ENCODE measurements at places on chromosomes 11 and 22.

- DNase-seq: peak; percentile 54
Observed at GRCh38 chr11:79346021-79346420, 94.8 kb downstream of the TENM4 start.

GRCh38 chr22:43802897-43803495 is 9.1 kb downstream of the EFCAB6 start:
- no peak for DNase-seq

GRCh38 chr11:129528296-129528695 is 152.6 kb downstream of the BARX2 start:
- DNase-seq: no peak

- DNase-seq: no peak
Observed at GRCh38 chr11:111347002-111347722, 31.9 kb downstream of the POU2AF1 start.

DNA sequence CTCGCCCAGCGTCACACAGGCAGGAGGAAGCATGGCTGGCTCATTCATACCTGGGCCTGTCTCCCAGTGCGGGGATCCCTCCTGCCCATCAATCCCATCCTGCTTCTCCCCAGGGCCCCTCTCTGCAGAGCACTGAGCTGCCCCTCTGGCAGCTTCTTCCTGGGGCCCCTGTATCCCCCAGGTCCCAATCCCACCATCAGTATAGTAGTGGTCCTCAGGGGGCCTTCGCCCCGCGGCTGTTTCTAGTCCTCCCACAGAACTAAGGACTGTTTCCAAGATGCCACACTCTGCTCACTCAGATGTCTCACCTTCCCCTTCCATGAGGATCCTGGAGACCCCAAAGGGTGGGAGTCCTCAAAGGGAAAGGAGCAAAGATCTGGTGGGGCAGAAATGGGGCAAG is 97.6 kb downstream of the PDE2A start:
- DNase-seq: no peak

GRCh38 chr22:50016988-50017700 is 4.6 kb upstream of the IL17REL start:
- DNase-seq: no peak

GRCh38 chr11:62680825-62681240 is 2.0 kb upstream of the UBXN1 start:
- peak; percentile 71 for DNase-seq

GRCh38 chr11:111878385-111878848 is 548 bp downstream of the FDXACB1 start:
- peak; percentile 76 for DNase-seq

DNA sequence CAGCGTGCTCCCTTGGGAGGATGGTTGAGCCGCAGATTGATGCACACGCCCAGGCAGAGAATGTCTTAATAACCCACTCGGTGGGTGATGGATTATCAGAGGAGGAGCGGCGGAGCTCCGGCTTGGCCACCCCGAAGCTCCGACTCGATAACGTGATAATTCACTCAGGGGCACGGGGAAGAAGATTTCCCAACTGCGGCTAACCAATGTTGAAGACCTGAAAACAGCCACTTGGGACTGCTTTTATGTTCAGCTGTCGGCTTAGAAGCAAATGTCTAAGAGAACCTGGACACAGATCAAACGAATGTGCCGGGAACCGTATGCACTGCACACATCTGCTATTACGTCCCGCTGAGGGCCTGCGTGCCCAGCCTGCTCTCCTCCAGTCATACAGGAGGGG is 206.8 kb upstream of the CADM1 start:
- DNase-seq: peak; percentile 85

DNA sequence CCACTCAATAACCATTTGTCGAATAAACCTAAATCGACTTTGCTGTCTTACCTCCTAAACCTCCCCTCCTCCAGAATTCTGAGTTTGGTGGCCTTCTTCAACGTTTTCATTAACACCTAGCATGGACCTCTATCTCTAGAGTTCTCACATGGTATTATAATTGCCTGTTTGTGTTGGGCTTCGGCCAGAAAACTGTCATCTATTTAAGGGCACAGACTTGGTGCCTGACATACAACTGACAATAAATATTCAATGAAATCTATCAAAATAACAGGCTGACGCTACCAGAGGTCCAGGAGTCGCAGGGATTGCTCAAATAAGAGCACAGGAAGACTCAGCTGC is 687 bp downstream of the ALKBH8 start:
- no peak for DNase-seq

DNA sequence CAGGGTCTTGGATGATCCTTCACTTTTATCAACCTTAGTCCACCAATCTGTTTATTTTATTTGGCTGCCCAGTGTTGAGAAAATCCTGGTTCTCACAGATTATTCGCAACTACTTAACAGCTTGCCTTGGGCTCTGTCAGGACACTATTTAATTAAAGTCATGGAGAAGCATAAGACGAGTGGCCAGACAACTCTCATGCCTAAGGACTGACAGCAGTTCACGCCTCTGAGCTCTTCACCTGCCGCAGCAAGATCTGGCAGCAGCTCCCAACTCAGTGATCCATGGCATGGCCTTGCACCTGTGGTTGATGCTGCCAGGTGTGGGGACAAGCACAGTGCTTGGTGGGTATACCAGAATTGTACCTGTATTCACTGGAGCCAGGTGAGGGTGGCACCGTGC is 37.8 kb downstream of the HIRA start:
- DNase-seq: peak; percentile 12

DNA sequence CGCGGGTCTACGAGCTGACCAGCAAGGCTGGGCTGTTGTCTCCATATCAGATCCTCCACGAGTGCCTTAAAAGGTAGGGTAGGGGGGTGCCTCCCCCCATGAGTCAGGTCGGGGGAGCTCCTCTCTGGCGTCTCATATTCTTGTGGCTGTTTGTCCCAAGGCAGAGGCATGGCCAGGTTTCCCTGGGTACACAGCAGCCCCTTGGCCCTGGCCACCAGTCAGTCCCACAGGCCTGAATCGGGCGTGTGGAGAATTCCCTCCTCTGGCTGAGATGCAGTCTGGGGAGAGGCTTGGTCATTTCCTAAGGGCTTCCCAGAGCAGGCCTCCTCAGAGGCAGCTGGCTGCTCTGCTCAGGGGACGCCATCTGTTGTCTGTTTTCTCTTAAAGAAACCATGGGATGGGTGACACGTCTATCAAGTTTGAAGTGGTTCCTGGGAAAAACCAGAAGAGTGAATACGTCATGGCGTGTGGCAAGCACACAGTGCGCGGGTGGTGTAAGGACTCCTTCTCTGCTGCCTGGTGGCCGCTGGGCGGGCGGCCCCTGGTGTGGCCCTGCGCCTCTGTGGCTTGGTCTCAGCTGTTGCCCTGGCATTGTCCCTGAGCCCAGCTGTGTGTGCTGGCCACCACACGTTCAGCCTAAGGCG is 9.6 kb upstream of the RANBP1 start:
- no peak for DNase-seq

DNA sequence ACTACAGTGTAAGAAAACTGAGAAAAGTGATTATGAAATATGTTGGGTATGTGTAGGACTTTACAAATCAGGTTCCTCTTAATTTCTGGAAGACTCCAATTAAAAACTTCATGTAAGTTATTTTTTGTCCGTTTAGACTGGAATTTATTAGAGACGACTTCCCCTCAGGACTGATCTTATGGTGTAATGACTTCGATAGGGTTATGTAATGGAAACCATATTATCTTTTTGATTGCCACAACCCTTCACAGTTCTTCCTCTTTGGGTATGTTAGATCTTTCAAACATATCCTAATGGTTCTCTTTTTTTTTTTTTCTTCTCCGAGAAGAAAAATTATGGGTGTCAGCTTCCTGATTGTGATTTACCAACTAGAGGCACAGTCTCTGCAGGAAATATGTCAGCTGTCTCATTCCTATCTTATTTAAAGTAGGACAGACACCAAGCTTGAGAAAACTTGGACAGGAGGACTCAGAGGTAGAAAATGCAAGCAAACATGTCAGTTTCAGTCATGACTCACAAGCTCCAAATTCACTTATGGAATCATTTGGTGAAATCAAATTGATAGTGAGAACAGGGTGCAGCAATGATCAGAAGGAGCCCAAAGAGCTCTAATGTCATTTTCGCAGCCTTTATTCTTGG is 11.1 kb upstream of the LDLRAD3 start:
- no peak for DNase-seq

GRCh38 chr22:32674925-32675825 is 126.3 kb upstream of the TIMP3 start:
- no peak for DNase-seq

GRCh38 chr11:117663821-117664220 is 133.2 kb downstream of the DSCAML1 start:
- no peak for DNase-seq

DNA sequence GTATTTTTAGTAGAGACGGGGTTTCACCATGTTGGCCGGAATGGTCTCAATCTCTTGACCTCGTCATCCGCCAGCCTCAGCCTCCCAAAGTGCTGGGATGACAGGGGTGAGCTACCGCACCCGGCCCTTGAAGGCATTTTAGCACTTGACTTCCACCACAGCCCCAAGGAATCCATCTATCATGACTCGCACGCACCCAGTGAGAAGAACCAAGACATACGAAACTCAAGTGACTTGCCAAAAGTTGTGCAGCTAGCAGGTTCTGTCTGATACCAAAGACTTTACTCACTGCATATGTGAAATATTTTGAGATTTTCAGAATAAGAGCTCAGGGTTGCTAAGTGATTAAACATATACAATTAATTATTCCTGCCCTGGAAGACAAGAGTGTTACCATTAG is 21.0 kb downstream of the FLI1 start:
- no peak for DNase-seq

- no peak for DNase-seq
Observed at GRCh38 chr22:32620992-32621391, 146.4 kb downstream of the FBXO7 start.

GRCh38 chr11:59891781-59892181 is 13.2 kb downstream of the OOSP3 start:
- DNase-seq: no peak

DNA sequence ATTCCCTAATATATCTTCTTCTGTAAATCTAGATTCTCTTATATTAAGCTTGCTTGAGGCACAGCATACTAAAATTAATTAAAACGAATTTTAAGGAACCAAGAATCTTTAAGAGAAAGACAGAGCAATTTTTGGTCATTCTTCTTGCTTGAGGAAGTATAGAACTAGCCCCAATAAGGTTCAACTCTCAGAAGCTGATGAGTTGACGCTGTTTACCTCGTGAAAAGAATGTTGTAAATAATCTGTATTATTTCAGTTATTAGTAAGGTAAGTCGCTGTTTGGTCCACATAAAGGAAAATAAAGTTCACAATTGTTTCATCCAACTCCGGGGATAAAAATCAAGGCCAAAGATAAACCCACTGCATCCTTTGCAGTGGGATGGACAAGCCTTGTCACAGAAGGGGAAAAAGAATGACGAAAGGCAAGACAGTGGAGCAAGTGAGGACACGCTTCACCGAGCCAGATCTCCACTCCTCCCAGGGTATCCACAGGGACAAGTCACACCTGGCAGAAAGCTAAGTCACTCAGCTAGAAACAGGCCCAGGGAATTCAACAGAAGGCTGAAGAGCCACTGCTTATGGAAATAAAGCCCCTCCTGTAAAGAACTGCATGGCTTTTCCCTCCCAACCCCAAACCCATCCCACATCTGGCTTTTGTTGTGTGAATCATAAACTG is 752 bp downstream of the POU2AF1 start:
- DNase-seq: no peak

DNA sequence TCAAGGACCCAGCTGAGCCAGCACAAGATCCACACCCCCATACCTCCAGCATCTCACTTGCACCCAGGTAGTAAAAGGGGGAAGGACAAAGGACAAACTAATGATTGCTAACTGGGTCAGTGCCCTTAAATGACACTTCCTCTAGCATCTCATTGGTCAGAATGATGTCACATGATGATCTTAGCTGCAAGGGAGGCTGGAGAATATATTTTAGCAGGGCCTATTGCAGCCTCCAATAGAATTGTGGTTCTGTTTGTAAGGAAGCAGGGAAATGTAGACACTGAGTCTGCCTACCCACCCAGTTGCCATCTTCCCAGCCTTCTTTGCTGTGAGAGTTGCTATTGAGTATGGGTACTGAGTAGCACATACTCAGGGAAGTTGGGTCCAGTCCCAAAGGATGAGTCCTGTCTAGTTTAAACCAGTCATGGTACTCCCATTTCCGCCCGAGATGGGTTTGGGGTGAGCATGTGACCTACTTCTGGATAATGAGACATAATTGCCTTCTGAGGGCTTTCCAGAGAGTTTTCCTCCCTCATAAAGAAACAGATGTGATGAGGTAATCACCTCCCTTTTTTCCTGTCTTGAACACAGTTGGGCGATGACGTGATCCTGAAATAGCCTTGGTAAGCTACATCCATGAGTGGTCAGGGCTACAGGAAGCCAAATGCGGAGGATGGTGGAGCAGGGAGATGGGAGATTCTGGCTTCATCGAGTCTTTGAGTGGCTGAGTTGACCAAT is 5.5 kb upstream of the DNAL4 start:
- DNase-seq: no peak

DNA sequence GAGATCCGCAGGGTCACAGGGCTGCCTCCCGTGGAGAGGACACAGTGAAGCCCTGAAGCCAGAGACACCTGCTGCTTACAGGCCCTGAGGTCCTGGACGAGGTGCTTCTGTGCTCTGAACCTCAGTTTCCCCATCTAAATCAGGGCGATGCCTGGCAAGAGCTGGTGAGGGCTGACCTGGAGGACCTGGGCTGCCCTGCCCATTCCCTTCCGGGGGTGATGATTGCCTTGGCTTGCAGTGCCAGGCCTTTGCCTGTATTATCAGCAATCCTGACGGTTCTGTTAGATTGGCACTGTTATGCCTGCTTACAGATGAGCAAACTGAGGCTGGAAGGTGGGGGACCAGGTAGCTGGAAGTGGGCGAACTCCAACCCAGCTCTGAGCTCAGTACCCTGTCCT is 7.8 kb upstream of the GTSE1 start:
- no peak for DNase-seq
